Right ventricle myocardium inferior (tissue), 1 donor: ENCODE measurements at places on chromosomes 1 and 21. TPM values are rescaled to one million over a fixed set of nuclear protein-coding genes. Genes with fewer than 3 reads are reported as not detected.

Gene NHLH1
- not detected for total RNA-seq

Gene ZNF683
- total RNA-seq: 0.14 TPM

Gene ACKR1
- 16.2 TPM for total RNA-seq

Gene AMY2B
- 15.1 TPM for total RNA-seq

Gene CASP9
- total RNA-seq: 11.2 TPM

- DNase-seq: no peak
These were observed 20.8 kb downstream of the EPHA8 start for GRCh38 chr1:22584001-22584562.

GRCh38 chr1:213680677-213681325 lies 307.0 kb upstream of the PROX1 start:
- DNase-seq: no peak

DNA sequence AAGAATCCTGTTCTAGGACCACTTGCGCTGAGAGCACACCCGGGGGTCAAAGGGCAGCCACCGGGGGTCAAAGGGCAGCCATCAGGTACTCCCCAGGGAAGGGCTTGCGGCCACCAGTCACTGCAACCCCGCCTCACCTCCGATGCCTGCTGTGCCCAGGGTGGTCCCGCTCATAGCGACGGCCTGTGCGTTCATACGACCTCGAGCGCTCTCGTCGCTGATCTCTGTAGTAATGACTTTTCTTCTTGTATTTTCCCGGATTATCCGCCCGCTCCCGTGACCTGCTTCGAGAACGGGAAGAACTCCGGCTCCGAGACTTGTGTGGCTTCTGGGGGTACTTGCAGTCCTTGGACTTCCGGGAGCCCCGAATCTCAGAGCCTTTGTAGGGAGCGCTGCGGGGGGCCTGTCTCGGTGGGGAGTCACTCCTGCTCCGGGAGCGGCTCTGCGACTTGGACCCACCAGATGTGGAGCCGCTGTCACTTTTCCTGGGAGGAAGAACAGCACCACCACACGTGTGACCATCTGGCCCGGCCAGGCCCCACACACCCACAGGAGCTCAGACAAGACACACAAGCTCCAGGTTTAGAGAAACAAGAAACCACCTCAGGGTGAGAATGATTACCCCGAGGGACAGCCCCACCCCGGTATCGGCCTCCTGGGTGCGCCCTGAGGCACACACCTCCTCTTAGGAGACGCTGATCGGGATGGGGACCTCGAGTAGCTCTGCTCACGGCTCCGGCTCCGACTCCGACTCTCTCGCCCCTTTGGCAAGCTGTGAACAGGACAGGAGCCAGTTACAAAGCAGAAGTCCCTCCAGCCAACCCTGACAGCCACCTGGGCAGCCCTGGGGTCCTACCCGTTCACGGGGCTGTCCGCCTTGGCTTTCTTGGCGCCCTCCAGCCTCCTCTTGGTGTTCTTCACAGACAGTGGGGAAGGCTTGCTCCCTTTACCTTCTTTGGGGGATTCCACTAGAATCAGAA lies 11.7 kb downstream of the CCNL2 start:
- peak; percentile 47 for DNase-seq

GRCh38 chr1:191504999-191505398 lies 653.3 kb upstream of the RGS18 start:
- no peak for DNase-seq

DNA sequence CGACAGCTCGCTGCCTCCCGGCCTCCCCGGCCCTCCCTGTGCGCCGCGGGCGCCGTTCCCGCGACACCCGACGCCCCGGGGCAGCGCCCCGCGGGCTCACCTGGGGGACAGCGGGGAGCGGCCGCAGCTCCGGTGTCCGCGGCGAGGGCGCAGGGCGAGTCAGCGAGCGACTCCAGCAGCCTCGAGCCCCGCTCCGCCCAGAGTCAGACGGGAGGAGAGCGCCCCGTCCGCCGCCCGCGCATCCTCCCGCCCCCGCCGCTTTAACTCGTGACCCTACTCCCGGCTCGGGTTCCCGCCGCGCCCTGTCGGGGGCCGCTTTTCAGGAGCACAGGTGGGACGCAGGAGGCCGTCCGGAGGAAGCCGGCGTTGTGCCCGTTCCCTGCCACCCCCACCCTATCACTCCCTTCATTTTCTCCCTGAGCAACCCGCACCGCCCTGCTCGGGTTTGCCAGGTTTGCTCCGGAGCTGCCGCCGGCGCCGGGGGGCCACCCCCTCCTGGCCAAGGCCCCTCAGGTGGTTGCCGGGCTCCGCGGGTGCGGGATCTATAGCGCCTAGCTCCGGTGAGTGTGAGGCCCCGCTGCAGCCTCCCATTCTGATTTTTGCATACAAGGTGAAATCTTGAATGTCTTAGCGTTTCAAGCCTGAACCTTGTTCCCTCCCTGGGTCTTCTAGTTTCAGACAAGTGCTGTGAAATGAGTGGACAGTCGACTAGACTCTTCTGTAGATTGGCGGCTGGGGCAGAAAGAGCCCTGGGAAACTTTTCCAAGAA lies at the start of gene MCOLN3:
Gene MCOLN3 (minus strand): TSS at position 205 of the 769 bp plus-strand sequence. CDS start 3,140 bp downstream, outside the sequence.
- DNase-seq: no peak

DNA sequence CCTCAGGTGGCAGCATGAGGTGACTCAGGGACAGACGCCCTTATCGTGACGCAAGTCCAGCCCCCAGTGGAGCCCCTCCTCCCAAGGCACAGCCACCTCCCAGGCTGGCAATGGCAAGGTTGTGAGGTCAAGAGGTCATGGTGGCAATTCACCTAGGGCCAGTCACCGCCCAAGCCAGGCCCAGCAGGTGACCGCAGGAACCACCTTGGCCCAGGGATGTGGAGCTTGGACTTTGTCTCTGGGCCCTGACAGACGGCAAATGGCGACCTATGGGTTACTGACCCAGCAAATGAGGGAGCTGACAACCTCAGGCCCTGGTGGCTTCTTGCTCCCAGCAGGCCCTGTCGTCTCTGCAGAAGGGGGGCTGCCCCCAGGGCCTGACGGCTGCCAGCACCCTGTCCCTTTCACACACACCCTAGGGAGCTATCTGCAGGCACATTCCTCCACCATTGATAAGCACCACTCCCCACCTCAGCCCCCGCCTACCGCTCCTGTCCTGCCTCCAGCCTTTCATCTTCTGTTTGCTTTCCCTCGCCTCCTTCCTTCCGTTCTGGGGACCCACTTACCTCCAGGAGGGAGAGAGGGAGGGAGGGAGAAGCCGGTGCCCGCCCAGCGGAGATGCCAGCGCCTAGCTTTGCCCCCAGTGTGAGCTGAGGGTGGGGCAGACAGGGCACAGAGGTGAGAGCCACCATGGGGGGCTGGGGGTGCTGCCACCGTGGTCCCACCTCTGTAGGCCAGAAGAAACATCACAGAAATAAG lies 12.1 kb downstream of the EPHA2 start:
- DNase-seq: no peak

GRCh38 chr1:64923294-64923718 lies 43.0 kb downstream of the JAK1 start:
- no peak for DNase-seq

DNA sequence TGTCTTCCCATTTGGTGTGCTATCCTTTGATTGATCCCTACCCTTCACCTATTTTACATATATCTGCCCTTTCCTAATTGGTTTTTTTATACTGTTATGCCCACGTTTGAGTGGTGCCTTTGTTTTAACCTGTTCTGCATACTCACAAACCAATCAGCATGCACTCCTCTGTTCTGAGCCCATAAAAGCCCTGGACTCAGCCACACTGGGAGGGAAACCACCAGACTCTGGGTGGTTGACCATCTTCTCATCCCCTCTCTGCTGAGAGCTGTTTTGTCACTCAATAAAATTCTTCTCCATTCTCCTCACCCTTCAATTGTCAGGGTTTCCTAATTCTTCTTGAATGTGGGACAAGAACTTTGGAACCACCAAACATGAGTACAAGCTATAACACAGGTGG lies 989.8 kb downstream of the ADGRL2 start:
- DNase-seq: no peak

- peak; percentile 88 for DNase-seq
These were observed 55.2 kb downstream of the TOMM20 start for GRCh38 chr1:235073331-235073967.

DNA sequence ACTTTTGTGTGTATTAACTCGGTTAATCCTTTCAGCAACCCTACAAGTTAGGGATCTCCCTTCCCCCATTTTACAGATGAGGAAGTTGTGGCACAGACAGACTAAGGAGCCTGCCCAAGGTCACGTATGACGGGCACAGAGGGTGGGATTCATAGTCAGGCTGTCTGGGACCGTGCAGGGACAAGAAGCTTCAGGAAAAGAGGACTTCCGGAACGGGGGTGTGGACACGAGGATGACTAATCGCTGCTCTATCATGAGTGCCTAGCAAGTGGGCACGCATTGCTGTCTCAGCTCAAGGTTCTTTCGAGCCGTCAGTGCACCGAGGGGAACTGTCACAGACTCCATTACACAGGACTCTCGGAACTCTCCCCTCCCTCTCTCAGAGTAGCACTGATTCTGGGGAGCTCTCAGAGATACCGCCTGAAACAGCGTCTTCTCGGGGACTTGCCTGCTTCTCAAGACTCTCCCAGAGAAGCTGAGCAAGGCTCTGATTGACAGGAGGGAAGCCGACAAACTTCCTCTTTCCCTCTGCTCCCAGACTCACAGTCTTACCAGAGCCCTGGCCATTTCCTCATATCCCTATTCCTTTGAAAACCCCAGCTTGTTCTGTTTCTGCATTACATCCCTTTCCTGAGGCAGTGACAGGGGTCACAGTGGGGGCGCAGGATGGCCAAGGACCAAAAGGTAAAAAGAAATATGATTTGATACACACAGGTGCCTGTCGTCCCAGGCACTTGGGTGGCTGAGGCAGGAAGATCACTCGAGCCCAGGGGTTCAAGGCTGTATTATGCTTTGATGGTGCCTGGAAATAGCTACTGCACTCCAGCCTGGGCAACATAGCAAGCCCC lies 14.4 kb downstream of the FHAD1 start:
- peak; percentile 77 for DNase-seq

DNA sequence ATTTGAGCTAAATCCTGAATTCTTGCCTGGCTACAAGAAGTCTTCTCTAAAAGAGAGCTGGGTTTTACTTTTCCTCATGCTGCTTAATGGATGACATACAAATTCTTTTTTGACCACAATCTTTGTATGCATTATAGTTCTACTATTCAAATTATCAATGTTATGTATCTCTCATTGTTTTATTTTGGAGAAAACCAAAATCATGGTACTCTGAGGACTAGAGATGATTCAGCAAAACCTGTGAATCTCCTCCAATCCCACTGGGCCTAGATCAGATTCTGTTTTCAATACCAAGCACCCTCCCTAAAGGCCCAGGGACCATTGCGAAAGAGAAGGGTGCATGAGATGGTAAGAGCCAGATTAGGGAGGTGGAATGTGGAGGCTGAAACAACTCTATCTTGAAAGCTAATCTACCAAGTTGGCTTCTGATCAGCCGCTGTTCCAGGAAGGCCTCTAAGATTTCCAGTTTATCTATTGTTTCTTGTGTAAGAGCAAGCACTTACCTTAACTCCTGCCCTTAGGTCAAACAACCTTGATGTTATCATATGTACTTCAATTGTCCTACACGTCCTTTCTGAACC lies 547.2 kb downstream of the PLPP3 start:
- no peak for DNase-seq

- DNase-seq: no peak
These were observed 1059.5 kb upstream of the ADGRL4 start for GRCh38 chr1:80066060-80066459.

- DNase-seq: no peak
These were observed 520 bp downstream of the TMEM201 start for GRCh38 chr1:9589144-9589718.

DNA sequence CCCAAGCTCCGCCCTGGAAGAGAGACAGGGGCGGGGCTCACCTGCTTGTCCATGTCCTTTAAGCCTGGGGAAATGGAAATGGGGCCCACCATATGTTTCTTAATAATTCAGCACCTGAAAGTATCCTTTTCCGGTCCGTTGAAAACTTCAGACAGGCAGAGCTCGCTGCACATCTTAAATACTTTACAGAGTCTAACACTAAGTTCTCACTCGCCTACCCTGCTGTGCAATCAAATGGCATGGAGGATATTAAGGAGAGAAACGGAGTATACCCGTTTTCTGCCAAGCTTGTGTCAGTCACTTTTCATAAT lies 467 bp upstream of the CC2D1B start:
- DNase-seq: no peak

- DNase-seq: peak; percentile 88
These were observed 1.1 kb upstream of the PRXL2B start for GRCh38 chr1:2585318-2586092.

GRCh38 chr1:41751804-41752513 lies 166.8 kb downstream of the HIVEP3 start:
- DNase-seq: peak; percentile 60

DNA sequence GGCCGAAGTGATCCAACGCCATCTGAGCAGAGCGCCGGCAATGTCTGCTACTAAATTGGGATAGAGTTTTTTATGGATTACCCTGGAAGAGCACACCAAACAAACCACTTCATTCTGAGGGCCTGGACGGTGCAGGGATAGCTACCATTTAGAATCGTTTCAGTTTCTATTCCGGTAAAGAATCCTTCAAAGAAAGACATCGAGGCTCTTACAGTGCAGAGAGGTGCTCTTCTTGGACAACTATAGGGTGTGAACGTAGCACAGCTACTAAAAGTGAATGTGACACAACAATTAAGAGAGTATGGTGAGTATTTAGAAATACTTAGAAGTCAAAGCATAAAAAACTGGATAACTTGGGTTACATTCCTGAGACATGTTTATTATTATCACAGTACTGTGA lies 16.1 kb downstream of the HIVEP3 start:
- no peak for DNase-seq

DNA sequence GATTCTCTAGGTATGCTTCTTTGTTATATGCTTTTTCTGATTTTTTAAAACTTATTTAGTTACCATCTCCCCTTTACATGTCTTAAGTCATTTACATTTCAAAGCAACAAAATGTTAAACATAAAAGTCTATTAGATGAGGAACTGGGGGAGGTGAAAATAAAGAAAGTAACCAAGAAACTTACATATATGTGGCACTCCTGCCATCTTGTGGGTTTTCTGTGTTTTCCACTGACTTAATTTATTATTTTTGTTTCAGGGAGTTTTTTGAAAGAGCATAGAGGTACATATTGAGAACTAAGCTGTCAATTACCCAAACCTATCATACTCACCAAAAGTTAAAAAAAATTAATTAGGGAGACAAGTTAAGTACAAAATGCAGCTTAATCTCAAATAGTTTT lies 1531.1 kb downstream of the MRPL39 start:
- no peak for DNase-seq

- DNase-seq: no peak
These were observed 384.3 kb downstream of the SEC16B start for GRCh38 chr1:177585302-177586220.

DNA sequence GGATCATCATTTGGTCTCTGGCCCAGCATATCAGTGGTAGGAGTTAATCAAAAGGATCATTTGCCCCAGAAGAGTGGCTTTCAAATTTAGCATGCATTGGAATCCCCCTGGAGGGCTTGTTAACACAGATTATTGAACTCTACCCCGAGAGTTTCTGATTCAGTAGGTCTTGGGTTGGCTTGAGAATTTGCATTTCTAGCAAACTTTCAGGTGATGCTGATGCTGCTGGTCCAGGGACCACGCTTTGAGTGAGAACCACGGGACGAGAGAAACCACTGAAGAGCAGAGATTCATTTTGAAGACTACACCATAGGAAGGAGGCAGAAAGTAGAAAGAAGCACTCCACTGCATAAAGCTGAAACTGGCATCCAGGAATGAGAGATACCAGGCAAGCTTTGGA lies 81.3 kb upstream of the DUSP10 start:
- no peak for DNase-seq
